ENCODE measurements at places on chromosomes 4 and X.

DNA sequence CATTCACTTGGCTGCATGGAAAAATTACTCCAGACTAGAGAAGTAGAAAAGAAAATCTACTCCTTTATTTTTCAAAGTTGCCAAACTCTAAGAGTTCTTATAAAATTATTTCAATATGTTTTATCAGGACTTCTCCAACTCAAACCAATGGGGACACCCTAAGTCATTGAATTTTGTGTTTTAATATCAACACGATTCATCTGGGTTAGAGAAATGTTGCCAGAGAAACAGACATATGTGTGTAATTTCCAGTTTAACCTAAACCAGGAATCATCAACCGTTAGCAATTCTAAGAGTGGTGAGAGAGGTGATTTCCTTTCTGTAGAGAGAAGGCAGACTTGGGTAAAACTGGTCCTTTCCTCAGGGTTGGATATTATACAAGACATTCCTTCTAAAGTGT, 291.8 kb downstream of the LDB2 start:
- DNase-seq: no peak

DNA sequence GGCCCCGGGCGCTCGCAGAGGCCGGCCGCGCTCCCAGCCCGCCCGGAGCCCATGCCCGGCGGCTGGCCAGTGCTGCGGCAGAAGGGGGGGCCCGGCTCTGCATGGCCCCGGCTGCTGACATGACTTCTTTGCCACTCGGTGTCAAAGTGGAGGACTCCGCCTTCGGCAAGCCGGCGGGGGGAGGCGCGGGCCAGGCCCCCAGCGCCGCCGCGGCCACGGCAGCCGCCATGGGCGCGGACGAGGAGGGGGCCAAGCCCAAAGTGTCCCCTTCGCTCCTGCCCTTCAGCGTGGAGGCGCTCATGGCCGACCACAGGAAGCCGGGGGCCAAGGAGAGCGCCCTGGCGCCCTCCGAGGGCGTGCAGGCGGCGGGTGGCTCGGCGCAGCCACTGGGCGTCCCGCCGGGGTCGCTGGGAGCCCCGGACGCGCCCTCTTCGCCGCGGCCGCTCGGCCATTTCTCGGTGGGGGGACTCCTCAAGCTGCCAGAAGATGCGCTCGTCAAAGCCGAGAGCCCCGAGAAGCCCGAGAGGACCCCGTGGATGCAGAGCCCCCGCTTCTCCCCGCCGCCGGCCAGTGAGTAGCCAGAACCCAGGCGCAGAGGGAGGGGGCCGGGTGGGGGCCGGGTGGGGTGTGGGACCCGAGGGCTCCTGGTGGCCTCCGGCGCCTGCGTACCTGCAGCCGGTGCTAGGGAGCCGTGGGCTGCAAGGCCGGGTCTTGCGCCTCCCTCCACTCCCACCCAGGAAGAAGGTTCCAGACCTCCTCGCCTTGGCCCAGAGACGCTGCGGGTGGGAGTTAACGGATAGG, 534 bp downstream of the MSX1 start:
- no peak for DNase-seq

- DNase-seq: no peak
These were observed 233.9 kb upstream of the CXXC4 start for GRCh38 chr4:104728380-104729122.

GRCh38 chrX:118212817-118213183, 96.2 kb upstream of the KLHL13 start:
- no peak for DNase-seq

GRCh38 chr4:38023347-38024205, 63.4 kb downstream of the PTTG2 start:
- DNase-seq: no peak

GRCh38 chrX:41789374-41789773, 65.4 kb downstream of the GPR82 start:
- DNase-seq: no peak

DNA sequence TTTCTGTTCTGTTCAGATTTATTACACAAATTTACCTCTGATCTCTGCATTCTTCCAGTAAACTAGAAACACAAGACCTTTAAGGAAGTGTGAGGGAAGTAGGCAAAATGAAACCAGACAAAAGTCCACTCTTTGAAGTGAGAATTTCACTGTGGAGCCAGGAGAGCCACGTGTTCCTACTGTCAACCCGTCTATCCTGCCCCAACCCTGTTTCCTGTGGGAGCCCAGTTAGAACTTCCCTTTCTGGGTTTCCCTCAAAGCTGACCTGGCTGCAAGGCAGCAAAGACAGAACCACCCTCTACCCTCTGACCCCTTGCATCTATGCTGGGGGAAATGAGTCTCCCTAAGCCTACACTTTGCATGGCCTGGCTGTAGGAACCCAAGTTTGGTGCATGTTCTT, 40.0 kb downstream of the TMEM144 start:
- no peak for DNase-seq

- no peak for DNase-seq
These were observed 112.4 kb upstream of the CXCL13 start for GRCh38 chr4:77493120-77493752.

GRCh38 chrX:7503251-7503650, 339.7 kb upstream of the VCX start:
- DNase-seq: no peak

GRCh38 chrX:110245011-110245410, 72.9 kb downstream of the AMMECR1 start:
- DNase-seq: no peak

- DNase-seq: no peak
These were observed 3.8 kb upstream of the CXCL9 start for GRCh38 chr4:76011018-76011670.
